ENCODE measurements at places on chromosomes 4 and X.

- H3K4me3 ChIP-seq, result no peak overlapping the region
- no peak overlapping the region for H3K27ac ChIP-seq
- no peaks in the 10 kb centered on the region for H3K36me3 ChIP-seq
- no peaks in the 10 kb centered on the region for H3K4me1 ChIP-seq
- no peaks in the 10 kb centered on the region for H3K27me3 ChIP-seq
- no peak for DNase-seq
Measured at GRCh38 chrX:69748055-69748454, 132.1 kb downstream of the EDA start.

- H3K27ac ChIP-seq, result no peak overlapping the region
- DNase-seq, result no peak
- H3K36me3 ChIP-seq, result no peaks in the 10 kb centered on the region
- no peaks in the 10 kb centered on the region for H3K27me3 ChIP-seq
- H3K4me3 ChIP-seq, result no peak overlapping the region
Measured at GRCh38 chr4:28313729-28314713, 1453.4 kb downstream of the STIM2 start.

GRCh38 chrX:155113097-155113496 is 41.8 kb downstream of the BRCC3 start:
- H3K36me3 ChIP-seq, result no peaks in the 10 kb centered on the region
- H3K27me3 ChIP-seq, result no peaks in the 10 kb centered on the region
- no peak overlapping the region for H3K27ac ChIP-seq
- H3K4me1 ChIP-seq, result no peaks in the 10 kb centered on the region
- H3K4me3 ChIP-seq, result no peak overlapping the region

DNA sequence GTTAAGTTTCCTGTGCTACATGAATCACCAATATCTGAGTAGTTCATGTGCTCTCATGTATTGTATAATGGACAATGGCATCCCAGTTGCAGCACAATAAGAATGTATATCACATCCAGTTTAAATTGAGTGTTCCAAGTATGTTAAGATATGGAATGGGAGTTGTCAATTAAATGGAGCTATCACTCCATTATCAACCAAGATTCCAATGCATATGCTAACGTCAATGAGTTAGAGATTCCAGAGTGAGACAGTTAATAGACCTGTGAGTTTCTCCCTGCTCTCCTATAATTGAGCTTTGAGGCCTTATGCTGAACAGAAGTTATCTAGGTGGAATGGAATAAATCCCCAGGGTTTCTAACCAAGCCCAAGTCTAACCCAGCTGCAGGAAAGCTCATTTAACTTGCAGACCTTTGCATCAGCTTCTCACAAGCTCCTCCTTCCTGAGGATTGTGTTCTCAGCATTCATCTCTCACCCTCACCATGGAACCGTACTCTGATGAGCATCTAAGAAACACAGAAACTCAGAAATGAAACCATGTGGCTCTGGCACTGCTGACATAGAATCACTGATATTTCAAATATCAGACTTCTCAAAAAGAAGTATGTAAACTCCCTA is 84.8 kb downstream of the TIGD2 start:
- H3K4me1 ChIP-seq, result no peaks in the 10 kb centered on the region
- no peaks in the 10 kb centered on the region for H3K36me3 ChIP-seq
- H3K4me3 ChIP-seq, result no peak overlapping the region

Data from tibial nerve (tissue), 4 donors.